ENCODE measurements at places on chromosomes 4 and X. TPM values are rescaled to one million over a fixed set of nuclear protein-coding genes. Genes with fewer than 3 reads are reported as not detected.

The SOWAHB gene
- not detected for total RNA-seq

The CENPVL3 gene
- total RNA-seq, result not detected

The RTL9 gene
- total RNA-seq, result 0.07 TPM

- DNase-seq, result no peak
Measured at GRCh38 chr4:15777697-15778288, 335 bp upstream of the CD38 start.

- no peak for DNase-seq
Measured at GRCh38 chrX:49070988-49071387, 2.8 kb downstream of the PRAF2 start.

DNA sequence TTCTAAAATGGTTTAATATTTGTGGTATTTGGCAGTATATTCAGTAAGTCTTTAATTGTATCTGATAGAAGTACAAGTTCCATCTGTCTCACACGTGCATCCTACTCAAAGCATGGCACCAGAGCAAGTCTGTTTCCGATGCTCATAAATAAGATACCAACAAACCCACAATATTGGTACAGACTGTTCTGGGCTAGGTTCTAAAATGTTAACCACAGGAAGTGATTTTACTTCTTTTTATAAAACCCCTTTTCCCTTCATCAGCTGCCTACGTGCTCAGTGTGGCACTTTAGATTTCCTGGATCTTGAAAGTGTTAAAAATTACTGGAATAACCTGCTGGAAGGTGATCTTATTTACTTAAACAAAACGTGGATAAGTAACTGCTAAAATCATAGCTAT, 165.1 kb downstream of the CFAP299 start:
- DNase-seq, result no peak

GRCh38 chrX:129759576-129760061, 20.1 kb upstream of the SASH3 start:
- DNase-seq, result peak; percentile 2

DNA sequence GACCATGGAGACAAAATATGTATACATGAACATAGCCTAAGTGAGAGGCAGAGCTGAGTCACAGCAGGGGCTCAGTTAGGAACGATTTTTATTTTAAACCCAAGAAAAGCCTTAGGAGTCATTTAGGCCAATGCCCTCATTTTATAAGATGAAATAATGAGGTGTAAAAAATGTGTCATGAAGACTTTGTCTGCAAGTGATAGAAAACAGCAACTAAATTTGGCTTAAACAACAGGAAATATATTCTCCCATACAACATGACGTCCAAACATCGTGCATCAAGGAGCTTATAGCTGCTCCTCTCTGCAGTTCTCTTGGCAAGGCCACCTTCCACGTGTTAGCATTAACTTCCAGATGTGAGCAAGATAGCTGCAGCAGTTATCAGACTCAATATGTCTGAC, 16.8 kb downstream of the SCFD2 start:
- DNase-seq, result no peak

DNA sequence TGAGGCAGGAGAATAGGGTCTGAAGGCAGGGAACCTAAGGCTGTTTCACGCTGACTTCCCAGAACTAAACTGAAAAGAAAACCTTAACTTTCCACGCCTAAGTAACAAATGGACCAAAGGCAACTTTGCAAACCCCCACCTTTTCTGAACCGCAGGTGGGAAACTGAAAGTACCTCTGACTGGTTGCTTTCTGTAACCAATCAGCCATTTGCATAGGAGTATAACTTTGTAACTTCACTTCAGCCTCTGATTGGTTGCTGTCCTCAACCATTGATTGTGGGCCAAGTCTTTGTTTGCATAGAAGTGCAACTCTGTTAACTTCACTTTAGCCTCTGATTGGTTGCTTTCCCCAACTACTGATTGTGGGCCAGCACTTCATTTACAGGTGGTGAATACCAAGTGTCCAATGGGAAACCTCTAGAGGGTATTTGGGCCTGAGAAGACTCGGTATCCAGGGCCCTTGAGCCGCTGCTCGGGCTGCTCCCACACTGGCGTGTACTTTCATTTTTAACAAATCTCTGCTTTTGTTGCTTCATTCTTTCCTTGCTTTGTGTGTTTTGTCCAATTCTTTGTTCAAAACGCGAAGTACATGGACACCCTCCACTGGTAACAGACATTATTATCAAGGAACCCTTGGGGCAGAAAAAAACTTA, 121.6 kb upstream of the CBR4 start:
- no peak for DNase-seq

DNA sequence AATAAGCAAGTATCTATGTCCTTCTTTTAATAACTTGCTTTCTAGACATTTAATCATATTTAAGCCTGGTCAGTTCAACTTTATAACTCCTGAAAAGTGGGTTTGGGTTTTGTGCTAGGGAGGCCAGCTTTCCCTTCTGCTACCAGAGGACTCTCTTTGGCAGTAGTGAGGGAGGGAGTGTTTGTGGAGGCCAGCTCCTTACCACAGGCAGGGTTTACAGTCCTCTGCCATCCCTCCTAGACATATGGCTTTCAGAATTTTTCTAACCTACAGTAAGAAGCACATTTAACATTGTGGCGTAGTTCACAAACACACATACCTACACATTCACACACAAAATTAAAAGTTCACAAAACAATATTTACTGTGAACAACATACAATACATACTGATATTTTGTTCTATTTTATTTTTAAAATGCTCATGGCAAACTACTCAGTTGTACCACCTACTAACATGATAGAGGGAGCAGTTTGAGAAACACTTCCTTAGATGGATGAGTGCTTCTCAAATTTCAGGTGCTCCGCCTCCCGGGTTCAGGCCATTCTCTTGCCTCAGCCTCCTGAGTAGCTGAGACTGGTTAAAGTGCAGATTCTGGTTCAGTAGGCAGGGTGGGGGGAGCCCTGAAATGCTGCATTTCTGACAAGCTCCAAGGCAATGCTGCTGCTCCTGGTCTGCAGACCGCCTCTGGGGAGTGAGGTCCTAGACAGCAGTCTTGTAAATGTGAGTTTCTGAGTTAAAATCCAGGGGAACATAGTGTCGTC, 86.7 kb downstream of the PTTG2 start:
- no peak for DNase-seq

Data from Caki2 (cell line).